Activated CD8-positive, alpha-beta T cell treated with anti-CD3 and anti-CD28 coated beads, Interleukin-2, amount 10 ng/mL, durations not matched to agents 7 days and 5 days (primary cell): ENCODE measurements at places on chromosomes 5 and 9. TPM values are rescaled to one million over a fixed set of nuclear protein-coding genes. Genes with fewer than 3 reads are reported as not detected.

SSBP2 gene
- total RNA-seq = 24.3 TPM

GRCh38 chr5:76472335-76473008 is 69.4 kb downstream of the IQGAP2 start:
- DNase-seq = no peak

DNA sequence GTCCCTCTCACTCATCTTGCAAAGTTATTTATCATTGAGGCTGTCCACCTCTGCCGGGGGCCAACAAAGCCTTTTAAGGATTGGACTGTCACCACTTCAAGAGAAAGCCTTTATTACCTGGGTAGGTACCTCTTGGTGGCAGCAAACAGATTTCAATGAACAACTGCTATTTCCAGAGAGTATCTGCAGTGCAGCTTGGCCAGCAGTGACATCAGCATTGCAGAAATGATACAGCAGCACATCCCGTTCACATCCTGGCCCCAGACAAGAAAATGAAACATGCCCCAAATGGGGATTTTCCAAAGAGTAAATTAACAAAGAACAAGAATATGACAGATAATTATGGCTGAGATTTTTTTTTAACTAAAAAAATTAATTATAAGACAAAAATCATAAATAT is 2.3 kb upstream of the SPATA6L start:
- DNase-seq = no peak

DNA sequence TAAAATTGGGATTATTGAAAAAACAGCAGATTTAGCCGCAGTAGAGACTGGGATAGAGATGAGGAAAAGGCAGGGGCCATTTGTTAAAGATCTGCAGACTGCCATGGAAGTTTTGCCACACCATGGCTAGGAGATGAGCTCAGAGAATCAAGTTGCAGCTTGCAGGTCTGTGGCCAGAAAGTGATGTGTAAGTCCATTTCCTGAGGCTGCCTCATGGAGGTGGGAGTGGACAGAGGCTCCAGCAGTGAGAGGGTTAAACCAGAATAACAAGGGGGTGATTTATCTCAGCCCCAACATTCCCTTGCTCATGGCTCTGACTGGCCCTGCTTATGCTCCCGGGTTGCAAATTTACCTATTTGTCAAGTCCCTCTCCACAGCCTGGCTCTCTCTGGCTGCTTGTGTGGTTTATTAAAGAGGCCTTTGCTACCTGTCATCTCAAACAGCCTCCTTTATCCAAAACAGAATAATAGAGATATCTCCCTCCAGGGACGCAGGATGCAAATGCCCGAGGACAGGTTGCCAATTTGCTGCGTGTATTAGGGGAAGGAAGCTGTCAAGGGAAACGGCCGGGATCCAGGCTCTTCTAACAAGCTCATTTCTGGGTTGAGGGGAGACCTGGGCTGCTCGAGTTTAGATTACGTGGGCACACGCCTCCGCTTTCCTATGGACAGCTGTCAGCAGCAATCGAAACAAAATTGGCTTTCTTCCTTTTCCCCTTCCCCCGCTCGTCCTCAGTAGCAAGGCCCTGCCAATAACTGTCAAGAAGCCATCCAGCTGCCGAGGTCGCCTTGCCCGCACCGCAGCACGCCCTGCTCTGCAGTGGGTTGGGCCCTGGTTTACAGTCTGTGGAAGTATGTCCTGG is 72.8 kb upstream of the PITX1 start:
- no peak for DNase-seq

GRCh38 chr9:136100700-136101614 is 5.9 kb upstream of the NACC2 start:
- DNase-seq = no peak

- DNase-seq = no peak
These were observed 33.5 kb upstream of the LRRC14B start for GRCh38 chr5:157801-158200.

GRCh38 chr5:142946547-142947426 is 176.6 kb downstream of the ARHGAP26 start:
- no peak for DNase-seq

DNA sequence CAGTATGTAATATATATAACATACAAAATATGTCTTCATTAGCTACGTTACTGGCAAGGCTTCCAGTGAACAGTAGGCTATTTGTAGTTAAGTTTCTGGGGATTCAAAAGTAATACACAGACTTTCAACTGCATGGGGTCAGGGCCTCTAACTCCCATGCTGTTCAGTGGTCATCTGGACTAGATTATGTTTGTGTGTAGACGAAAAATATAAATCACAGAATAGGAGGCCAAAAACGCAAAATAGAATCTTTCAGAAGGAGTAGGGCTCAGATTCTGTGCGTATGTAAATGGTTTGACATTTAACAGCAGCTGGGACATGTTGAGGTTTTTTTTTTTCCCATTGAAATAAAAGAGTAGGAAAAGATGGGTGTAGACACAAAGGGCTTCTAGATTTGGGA is 1048.7 kb upstream of the WWC1 start:
- no peak for DNase-seq
